Neural crest cell (in vitro differentiated cells): ENCODE measurements at places on chromosomes 3 and 15.

GRCh38 chr3:35777563-35778554, 138.5 kb downstream of the ARPP21 start:
- H3K36me3 ChIP-seq: no peaks in the 10 kb centered on the region
- no peak overlapping the region for H3K27ac ChIP-seq
- H3K4me1 ChIP-seq: peaks cover 2% of the 10 kb centered on the region

DNA sequence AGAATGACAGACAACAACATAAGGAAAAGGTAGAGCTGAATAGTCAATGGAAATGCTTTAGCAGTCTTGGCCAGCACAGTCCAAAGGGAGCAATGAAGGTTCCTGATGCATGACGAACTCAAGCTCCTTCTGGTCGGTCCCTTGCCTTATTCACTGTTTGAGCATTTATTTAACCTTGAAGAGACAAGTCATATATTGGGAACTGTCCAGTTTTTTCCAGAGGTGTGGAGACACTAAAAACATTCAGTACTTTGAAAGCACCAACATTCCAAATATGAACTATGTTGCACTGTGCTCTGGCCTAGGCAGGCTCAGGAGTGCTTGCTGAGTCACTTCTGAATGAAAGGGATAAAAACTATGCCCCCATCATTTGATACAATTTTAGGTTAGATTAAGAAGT, 384.8 kb downstream of the MECOM start:
- peaks cover 5% of the 10 kb centered on the region for H3K4me1 ChIP-seq
- DNase-seq: no peak
- H3K27me3 ChIP-seq: no peaks in the 10 kb centered on the region

DNA sequence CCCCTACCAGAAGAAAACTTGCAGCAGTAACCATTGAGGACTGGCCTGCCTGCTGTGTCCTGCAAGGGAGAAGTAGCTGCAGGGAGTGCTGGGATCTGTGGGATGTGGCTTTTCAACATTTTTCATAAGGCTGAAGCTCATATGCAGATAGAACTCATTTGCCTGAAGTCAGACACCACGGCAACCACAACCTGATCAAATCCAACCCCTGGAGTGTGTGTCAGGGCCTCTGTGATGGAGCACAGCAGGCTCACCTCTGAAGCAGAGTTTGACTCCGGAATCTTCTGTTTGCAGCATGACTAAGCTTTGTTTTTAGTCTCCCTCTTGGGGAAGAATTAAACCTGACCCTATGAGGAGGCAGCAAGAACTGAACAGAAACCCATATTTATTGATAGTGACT, 508.7 kb downstream of the AGBL1 start:
- no peaks in the 10 kb centered on the region for H3K36me3 ChIP-seq
- H3K27ac ChIP-seq: no peak overlapping the region
- no peak for DNase-seq
- H3K4me3 ChIP-seq: no peak overlapping the region
- no peaks in the 10 kb centered on the region for H3K27me3 ChIP-seq
- H3K4me1 ChIP-seq: no peaks in the 10 kb centered on the region

DNA sequence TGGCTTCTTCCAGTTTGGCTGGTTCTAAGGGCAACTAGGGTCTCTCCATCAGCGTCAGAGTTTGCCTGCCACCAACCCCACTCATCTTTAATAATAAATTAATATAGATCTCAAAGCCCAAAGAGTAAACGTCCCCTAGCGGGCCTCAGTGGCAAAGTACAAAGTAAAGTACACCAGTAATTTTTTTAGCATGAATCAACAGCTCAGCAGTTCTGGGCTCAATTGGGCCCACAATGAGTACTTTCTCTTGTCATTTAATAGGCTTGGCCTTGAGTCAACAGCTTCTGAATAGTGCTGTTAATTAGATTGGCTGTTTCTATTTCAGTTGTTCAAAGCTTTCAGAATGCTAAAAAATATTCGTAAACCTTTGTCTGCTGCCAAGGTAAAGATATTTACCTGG, 89.0 kb upstream of the PFN2 start:
- H3K4me3 ChIP-seq: no peak overlapping the region
- no peaks in the 10 kb centered on the region for H3K27me3 ChIP-seq
- H3K4me1 ChIP-seq: peaks cover 20% of the 10 kb centered on the region
- H3K36me3 ChIP-seq: no peaks in the 10 kb centered on the region

DNA sequence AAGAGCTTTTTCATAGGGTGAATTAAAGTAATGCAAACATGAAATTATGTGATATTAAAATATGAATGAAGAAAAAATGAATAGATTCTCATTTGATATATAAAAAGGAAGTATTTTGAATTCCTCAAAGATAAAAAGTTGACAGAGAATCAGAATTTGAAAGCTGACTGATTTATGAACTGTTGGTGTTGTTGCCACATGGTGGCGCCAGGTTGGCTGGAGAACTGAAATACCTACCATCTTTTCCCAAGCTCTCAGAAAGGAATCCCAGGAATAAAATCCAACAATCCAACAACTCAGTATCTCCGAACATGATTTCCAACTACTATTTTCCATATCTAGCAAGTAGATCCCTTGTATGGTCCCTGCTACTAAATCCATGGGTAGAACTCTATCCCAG, 3.1 kb downstream of the MYRIP start:
- no peaks in the 10 kb centered on the region for H3K36me3 ChIP-seq
- peaks cover 80% of the 10 kb centered on the region for H3K27me3 ChIP-seq
- no peak for DNase-seq
- no peak overlapping the region for H3K4me3 ChIP-seq
- peaks cover 19% of the 10 kb centered on the region for H3K4me1 ChIP-seq

DNA sequence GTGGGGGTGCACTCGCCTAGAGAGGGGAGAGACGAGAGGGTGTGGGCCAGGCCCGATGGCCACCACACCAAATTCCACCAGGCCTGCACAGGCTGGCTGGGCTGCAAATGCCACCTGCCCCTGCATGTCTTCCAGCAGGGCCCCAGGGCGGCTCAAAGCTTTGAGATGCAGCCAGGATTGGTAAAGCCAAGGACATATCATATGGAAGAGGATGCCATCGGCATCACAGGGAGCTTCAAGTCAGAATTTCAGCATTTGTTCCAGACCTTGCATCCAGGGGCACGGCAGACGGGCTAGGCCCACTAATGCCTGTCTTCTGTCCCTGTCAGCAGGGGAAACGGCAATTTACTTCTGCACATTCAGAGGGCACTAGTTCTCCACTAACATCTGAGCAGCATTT, 97.8 kb downstream of the NUP210 start:
- no peaks in the 10 kb centered on the region for H3K27me3 ChIP-seq
- H3K27ac ChIP-seq: no peak overlapping the region
- DNase-seq: no peak
- H3K4me3 ChIP-seq: no peak overlapping the region
- no peaks in the 10 kb centered on the region for H3K36me3 ChIP-seq

DNA sequence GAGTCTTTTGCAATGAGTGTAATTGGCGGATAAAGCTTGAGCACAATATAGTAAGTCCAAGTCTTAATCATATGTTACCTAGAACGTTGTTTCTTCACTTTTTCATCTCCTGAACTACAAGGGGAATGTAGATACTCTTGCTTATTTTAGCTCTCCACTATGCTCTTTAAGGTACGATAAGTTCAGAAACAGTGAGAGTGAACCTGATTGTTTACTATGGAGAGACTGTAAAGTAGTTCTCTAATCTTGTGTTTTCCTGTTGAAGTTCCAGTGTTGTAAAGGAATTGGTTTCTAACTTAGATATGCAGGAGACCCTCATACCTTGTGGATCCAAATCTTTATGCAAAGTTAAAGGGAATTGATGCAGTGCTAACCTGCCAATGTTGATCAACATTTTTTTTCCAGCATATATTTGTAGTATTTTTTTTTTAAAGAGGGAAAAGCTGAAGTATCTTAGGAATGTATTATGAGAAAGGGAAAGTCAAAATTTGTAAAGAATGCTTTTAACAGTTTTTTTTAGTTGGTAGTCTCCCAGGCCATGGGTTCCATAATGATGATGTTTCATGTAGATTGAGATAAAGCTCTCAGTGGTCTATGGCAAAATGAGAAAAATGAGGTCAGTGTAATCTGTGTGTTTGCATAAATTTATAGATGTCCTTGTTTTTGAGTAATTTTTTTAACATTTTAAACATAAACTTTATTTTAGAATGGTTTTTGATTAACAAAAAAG, 14.9 kb downstream of the ATP11B start:
- DNase-seq: no peak
- no peaks in the 10 kb centered on the region for H3K36me3 ChIP-seq
- H3K4me1 ChIP-seq: peaks cover under 1% of the 10 kb centered on the region
- H3K27me3 ChIP-seq: no peaks in the 10 kb centered on the region

- no peaks in the 10 kb centered on the region for H3K27me3 ChIP-seq
- no peak overlapping the region for H3K4me3 ChIP-seq
- no peaks in the 10 kb centered on the region for H3K36me3 ChIP-seq
Observed at GRCh38 chr3:171752329-171752728, 58.0 kb downstream of the PLD1 start.

DNA sequence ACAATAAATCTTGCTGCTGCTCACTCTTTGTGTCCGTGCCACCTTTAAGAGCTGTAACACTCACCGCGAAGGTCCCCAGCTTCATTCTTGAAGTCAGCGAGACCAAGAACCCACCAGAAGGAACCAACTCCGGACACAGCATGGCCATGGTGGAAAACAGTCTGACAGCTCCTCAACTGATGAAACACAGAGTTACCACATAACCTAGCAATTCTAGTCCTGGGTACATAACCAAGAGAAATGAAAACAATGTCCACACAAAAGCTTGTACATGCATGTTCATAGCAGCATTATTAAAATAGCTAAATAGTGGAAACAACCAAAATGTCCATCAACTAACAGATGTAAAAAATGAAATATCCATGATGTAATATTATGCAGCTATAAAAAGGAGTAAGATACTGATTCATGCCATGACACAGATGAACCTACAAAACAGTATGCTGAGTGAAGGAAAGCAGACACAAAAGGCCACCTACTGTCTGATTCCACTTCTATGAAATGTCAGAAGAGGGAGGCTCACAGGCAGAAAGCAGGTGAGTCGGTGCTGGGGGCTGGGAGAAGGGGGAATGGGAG, 36.8 kb downstream of the VGLL4 start:
- peak overlapping the region; percentile 54 for H3K27ac ChIP-seq
- H3K36me3 ChIP-seq: peaks cover 5% of the 10 kb centered on the region
- H3K27me3 ChIP-seq: no peaks in the 10 kb centered on the region
- H3K4me3 ChIP-seq: no peak overlapping the region
- H3K4me1 ChIP-seq: peaks cover 93% of the 10 kb centered on the region
- DNase-seq: no peak

DNA sequence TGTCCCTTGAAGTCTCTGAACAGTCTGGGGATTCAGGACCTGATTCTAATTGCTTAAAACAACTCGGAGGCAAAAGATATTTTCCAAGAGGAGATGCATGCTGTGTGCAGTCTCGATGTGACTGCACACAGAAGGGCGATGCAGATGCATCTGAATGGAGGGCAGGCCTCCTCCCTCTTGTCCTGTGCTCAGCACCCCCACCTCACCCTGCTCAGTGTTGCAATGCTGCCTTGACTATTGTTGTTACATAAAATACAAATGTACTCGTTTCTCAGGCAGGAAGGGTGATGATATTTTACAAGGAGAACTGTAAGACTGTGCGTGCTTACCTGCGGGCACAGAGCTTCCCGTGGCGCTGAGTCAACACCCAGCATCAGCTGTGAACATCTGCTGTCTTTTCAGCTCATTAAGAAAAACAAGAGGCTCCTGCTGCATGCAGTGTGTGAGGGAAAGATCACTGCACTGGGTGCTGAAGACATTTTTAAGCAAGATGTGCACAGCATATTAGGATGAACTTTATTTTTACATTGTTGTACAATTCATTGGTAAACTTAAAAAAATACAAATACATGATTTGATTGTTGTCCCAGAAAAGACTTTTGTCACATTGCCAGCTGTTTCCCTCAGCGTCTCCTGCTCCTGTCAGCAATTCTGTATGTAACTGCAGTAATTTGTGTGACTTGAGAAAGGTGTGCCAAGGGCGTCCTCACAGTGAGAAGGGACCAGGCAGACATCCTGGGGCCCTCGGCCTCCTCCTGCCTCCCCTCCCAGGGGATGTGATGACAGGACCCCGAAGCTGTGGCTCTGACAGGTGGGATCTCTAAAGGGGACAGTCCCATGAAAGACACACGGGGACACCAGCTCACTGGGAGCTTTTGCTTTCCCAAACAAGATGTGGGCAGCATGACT, 56.3 kb upstream of the RPL32 start:
- H3K27me3 ChIP-seq: no peaks in the 10 kb centered on the region
- H3K36me3 ChIP-seq: peaks cover 6% of the 10 kb centered on the region
- no peak overlapping the region for H3K27ac ChIP-seq
- DNase-seq: no peak
- peaks cover 9% of the 10 kb centered on the region for H3K4me1 ChIP-seq
- no peak overlapping the region for H3K4me3 ChIP-seq

GRCh38 chr15:98154863-98155262, 194.4 kb downstream of the ARRDC4 start:
- H3K4me3 ChIP-seq: no peak overlapping the region
- no peak overlapping the region for H3K27ac ChIP-seq
- no peak for DNase-seq
- H3K27me3 ChIP-seq: peaks cover 4% of the 10 kb centered on the region
